Effector memory CD8-positive, alpha-beta T cell (primary cell): ENCODE measurements at places on chromosomes 16 and 17.

GRCh38 chr17:41403404-41404023 is 6.1 kb upstream of the KRT31 start:
- H3K4me3 ChIP-seq = peak overlapping the region; percentile 28
- no peak for DNase-seq
- peaks cover 12% of the 10 kb centered on the region for H3K4me1 ChIP-seq
- H3K36me3 ChIP-seq = no peaks in the 10 kb centered on the region

DNA sequence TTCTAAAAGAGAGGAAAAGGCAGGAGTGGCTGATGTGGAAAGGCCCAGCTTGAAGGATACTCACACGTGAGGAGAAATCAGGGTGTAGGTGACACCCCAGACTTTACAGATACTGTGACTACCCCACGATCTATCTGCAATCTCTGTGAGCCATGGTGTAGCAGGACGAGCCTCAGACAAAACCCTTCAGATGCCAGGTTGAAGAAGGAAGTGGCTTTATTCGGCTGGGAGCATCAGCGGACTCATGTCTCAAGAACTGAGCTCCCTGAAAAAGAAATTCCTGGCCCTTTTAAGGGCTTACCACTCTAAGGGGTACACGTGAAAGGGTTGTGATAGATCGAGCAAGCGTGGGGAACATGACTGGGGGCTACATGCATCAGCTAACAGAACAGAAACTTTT is 4.7 kb upstream of the SLC6A4 start:
- no peak overlapping the region for H3K27ac ChIP-seq
- no peaks in the 10 kb centered on the region for H3K36me3 ChIP-seq
- peaks cover 8% of the 10 kb centered on the region for H3K4me1 ChIP-seq

GRCh38 chr16:86994651-86995171 is 322.5 kb downstream of the C16orf95 start:
- H3K27me3 ChIP-seq = peaks cover 38% of the 10 kb centered on the region
- no peak overlapping the region for H3K4me3 ChIP-seq
- H3K27ac ChIP-seq = no peak overlapping the region
- no peak for DNase-seq

DNA sequence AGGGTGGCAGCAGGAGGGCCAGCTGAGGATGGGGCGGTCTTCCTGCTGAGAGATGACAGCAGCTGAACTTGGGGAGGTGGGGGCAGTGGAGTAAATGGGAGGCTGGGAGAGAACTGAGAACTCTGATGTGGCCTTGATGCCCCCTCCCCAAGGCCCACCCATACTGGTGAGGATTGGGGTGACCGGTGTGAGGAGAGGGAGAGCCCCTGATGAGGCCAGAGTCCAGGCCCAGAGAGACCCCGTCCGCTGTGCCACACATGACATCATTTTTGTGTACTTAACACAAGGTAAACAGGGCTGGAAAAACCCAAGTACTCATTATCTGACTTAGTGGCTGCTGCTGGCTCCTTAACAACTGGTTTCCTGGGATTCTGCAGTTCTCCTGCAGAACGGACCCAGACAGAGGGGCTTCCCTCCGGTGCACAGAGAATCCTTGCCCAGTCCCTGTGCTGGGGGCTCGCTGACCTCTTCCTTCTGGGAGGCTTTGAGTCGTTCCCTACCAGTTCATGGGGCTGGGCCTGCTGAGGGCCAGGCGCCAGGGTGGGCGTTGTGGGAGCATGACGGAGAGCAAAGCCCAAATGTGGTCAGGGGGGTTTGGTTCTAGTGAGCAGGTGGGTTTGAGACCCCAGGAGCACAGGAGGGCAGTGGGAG is 207.6 kb downstream of the RAB11FIP4 start:
- peaks cover 8% of the 10 kb centered on the region for H3K27me3 ChIP-seq
- H3K4me1 ChIP-seq = no peaks in the 10 kb centered on the region
- no peak overlapping the region for H3K4me3 ChIP-seq
- peak overlapping the region; percentile 8 for H3K27ac ChIP-seq

DNA sequence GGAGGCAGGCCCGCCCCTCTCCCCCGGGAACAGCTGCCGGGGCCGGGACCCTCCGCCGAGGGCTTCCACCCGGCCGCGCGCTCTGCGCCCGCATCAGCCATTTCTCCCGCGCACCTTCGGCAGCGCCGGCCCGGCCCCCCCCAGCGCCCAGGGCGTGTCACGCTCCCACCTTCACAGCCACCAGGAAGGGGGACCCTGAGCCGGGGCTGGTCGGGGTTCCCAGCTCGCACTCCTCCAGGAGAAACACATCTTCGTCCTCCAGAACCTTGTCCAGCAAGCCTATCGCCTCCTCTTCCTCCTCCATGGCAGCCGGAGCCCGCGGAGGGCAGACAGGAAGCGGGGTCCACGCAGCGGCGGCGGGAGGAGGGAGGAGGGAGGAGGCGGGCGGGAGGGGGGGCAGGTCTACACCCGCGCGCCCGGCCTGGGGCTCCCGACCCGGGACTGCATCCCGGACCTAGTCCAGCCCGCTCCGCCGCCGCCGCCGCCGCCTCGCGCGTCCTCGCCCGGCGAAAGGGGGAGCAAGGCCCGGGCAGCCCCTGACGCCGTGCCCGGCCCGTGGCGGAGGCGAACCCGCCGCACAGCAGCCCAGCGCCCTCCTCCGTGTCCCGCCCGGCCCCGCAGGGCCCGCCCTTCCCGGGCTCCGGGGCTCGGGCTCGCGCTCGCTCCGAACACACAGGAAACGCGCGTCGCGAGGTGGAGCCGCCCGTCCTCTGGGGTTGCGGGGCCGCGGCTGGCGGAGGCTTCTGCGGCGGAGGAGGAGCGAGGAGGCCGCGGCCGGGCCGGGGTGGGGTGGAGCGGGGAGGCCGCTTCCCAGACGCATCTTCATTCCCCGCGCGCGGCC is 70.8 kb downstream of the ABR start:
- H3K27ac ChIP-seq = peak overlapping the region; percentile 88
- no peaks in the 10 kb centered on the region for H3K27me3 ChIP-seq
- peak overlapping the region; percentile 89 for H3K4me3 ChIP-seq
- peak; percentile 63 for DNase-seq

GRCh38 chr16:16158741-16159374 is 64.4 kb downstream of the ABCC6 start:
- no peak overlapping the region for H3K27ac ChIP-seq
- H3K36me3 ChIP-seq = peaks cover 4% of the 10 kb centered on the region
- H3K4me3 ChIP-seq = no peak overlapping the region

- H3K4me1 ChIP-seq = peaks cover 54% of the 10 kb centered on the region
- peak overlapping the region; percentile 90 for H3K4me3 ChIP-seq
- peaks cover 5% of the 10 kb centered on the region for H3K36me3 ChIP-seq
- H3K27me3 ChIP-seq = no peaks in the 10 kb centered on the region
- no peak for DNase-seq
Observed at GRCh38 chr16:50265260-50265659, 1.1 kb upstream of the ADCY7 start.

DNA sequence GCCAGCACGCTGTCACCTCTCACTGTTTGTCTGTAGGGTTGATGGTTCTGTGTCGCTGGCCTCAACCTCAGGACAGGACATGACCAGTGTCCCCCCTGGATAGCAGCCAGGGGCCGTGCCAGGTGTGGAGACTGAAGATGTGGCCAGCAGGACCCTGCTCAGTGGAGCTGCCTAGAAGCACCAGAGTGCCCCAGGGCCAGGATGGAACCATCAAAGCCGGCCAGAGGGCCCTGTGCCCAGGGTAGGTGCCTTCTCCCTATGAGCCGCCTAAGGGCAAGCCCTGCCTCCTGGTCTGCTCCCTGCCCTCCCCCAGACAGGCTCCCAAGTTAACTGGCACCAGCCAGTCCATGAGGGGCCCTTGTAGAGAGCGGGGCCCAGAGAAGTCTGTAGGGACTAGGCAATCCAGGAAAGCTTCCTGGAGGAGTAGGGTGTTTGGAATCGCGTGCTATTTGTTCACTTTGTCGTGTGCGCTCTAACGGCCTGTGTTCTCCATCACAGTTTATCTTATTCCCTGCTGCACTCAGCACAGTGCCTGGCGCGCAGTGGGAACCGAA is 546 bp upstream of the NDUFB10 start:
- H3K36me3 ChIP-seq = peaks cover 39% of the 10 kb centered on the region
- no peaks in the 10 kb centered on the region for H3K27me3 ChIP-seq
- peaks cover 37% of the 10 kb centered on the region for H3K4me1 ChIP-seq
- H3K27ac ChIP-seq = peak overlapping the region; percentile 99
- peak overlapping the region; percentile 94 for H3K4me3 ChIP-seq

DNA sequence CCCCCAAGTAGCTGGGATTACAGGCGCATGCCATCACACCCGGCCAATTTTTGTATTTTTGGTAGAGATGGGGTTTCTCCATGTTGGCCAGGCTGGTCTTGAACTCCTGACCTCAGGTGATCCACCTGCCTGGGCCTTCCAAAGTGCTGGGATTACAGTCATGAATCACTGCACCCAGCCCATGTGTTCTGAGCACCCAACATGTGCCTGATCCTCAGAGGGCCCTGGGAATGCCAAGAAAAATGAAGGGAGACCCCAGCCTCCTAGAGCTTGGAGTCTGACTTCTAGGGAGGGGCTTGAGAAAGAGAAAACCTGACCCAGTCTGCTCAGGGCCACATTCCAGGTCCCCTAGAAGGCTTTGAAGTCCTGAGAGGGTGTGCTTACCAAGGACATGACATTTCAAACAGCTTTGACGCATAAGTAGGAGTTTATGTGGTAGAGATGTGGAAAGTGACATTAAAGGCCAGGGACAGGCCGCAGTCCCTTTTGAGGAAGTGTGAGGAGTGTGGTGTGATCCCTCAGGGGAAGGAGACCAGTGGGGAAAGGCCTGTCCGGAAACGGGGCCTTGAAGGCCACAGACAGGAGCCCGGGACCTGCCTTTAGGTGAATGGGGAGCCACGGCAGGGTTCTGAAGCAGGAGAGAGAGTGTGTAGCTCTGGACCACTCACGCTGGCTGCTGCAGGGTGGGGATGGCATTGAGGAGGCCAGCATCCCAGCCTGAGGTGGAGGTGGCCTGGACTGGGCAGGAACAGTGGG is 1.1 kb upstream of the CCL22 start:
- no peak overlapping the region for H3K4me3 ChIP-seq
- peaks cover 2% of the 10 kb centered on the region for H3K36me3 ChIP-seq
- H3K27ac ChIP-seq = no peak overlapping the region
- H3K4me1 ChIP-seq = peaks cover 3% of the 10 kb centered on the region
- DNase-seq = no peak

GRCh38 chr17:63279498-63280230 is 166.4 kb downstream of the CYB561 start:
- no peaks in the 10 kb centered on the region for H3K4me1 ChIP-seq
- no peaks in the 10 kb centered on the region for H3K27me3 ChIP-seq
- H3K36me3 ChIP-seq = no peaks in the 10 kb centered on the region
- DNase-seq = no peak
- no peak overlapping the region for H3K27ac ChIP-seq

GRCh38 chr16:70508752-70509151 is 14.6 kb downstream of the COG4 start:
- no peak for DNase-seq
- peaks cover 57% of the 10 kb centered on the region for H3K36me3 ChIP-seq
- peaks cover 6% of the 10 kb centered on the region for H3K4me1 ChIP-seq
- H3K4me3 ChIP-seq = peak overlapping the region; percentile 27

DNA sequence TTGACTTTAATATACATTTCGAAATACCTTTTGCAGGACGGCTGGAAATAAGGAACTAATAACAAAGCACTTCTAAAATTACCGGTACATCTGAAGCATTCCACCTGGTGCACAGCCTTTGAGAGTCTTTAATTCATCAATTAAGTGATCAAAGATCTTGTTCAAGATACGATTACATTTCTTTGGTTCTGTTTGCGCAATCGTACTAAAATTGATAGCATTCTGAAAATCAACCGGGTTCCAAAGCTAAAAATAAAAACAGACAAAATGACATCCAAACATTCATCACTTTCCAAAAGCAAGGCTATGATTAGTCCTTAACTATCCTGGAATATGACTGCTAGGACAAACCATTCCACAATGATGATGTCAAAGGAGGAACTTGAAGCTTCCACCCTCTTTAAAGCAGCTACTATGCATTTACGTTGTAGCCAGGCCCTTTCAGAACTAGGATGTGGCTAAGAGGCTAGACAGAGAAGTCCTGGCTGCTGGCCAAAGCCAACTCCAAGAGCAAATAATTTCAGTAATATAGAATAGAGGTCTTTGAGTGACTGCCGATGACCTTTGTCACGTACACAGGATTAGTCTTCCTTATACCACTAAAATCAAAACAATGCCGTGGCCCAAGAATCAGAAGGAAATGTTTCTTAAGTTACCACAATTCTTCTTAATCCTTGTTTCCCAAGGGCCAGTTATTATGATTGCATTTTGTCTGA is 299.8 kb upstream of the PSMD7 start:
- H3K4me1 ChIP-seq = no peaks in the 10 kb centered on the region
- no peak for DNase-seq
- H3K36me3 ChIP-seq = no peaks in the 10 kb centered on the region
- no peaks in the 10 kb centered on the region for H3K27me3 ChIP-seq
- H3K27ac ChIP-seq = no peak overlapping the region

DNA sequence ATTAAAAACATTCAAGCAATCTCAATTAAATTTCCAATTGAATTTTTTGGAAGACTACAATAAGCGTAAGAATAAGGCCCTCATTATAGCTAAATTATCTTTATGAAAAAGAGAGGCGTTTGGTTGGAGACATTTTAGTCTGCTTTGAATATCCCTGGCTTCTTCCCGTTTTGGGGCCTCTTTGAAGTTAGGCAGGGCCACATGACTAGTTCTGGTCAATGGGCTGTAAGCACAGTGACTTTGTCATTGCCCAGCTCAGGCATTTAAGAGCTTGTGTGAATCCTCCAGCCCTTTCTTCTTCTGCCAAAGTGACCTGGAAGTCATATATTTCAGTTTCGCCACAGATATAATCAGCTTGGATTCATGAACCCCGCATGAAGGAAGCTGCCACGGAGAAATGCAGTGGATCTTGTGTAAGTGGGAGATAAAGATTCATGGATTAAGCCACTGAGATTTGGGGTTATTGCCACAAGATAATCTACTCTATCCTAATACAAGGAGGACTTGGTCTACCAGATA is 21.7 kb upstream of the UBTF start:
- peaks cover 1% of the 10 kb centered on the region for H3K36me3 ChIP-seq
- no peaks in the 10 kb centered on the region for H3K27me3 ChIP-seq
- H3K4me3 ChIP-seq = no peak overlapping the region
- DNase-seq = no peak

DNA sequence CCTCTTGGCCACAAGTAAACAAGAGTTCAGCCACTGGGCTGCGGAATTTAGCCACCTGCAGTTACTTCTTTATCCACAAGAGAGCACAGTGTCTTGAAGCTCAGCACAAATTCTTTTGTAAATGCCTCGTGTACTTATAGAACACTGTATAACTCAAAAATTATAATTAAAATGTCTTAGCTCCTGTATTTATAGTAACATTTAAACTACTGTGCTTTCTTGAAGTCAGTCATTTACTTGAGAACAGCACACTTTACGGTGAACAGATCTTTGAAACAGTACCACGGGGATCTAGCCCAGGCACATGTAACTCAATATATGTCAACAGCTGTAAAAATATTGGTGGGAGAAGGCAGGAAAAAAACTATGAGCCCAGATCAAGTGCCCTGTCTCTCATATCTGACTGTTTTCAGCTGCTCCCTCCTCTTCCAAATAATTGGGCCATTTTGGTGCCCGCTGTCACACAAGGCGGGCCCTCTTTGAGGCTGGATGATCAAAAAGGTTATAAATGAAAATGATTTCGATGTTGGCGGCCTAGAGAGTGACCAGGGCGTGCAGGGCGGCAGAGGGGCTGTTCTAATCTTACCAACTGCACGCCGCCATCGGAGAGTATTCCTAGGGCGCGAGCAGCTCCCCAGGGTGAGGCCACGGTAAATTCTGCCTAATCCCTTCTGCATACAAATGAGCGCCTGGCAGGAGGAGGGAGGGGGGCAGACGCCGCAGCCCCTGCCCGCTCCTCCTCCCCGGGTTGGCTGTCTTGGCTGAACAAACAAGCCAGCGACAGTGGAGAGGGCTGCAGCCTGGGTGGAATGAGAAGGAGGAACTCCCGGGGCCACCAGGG is 183.2 kb downstream of the C16orf78 start:
- H3K4me3 ChIP-seq = no peak overlapping the region
- peaks cover 13% of the 10 kb centered on the region for H3K27me3 ChIP-seq
- H3K27ac ChIP-seq = no peak overlapping the region
- DNase-seq = no peak
- H3K4me1 ChIP-seq = no peaks in the 10 kb centered on the region
